Kidney tubule cell (primary cell): ENCODE measurements at places on chromosomes 4 and X.

DNA sequence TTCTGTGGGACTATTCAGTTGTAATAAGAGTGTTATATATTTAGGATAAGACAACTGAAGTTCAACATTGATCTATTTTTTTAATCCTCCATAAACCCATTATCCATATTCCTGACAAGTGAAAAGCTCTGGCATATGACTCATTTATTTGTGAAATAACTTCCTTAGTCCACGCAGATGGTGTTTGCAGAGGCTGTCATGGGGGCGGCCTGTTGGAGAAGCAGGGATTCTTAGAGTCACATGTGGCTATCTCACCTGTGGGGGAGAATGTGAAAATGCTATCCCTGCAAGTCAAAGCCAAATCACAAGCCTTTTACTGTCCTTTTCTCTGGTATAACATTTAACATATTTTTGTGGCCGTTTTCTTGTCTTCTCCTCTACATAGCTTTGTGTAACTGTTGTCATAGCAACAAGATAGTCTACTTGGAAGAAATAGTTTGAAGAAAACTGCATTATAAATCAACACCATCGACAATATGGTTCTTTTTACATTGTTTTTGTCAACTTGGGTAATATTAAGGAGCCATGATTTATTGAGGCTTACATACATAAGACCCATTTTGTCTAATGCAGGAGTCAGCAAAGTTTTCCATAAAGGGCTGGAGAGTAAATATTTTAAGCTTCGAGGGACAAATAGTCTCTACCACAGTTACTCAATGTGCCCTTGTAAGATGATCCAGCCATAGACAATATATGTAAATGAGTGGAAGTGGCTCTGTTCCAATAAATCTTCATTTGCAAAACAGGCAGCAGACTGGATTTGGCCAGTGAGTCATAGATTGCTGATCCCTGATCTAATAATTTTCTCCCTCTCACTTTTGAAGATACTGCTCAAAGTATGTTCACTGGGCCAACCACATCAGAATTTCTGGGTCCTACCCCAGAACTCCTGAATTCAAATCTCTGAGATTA lies 395.0 kb downstream of the DTHD1 start:
- DNase-seq: peak; percentile 6

DNA sequence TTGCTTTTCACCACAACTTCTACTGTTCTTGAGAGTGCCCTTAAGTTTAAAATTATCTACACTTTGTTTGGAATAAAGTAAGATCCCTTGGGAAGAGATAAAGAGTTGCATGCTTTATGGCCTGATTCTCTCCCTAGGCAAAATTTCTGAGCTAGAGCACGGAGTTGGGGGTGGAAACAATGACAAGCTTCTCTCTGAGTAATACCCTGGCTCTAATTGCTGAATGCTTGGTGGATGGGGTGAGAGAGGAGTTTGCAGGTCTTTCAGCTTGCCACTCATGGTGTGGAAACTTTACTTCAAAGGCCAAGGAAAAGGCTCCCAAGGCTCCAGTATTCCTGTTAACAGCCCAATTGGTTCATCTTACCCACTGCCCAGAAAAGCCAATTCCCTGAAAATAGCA lies 26.1 kb upstream of the PRDM8 start:
- no peak for DNase-seq

DNA sequence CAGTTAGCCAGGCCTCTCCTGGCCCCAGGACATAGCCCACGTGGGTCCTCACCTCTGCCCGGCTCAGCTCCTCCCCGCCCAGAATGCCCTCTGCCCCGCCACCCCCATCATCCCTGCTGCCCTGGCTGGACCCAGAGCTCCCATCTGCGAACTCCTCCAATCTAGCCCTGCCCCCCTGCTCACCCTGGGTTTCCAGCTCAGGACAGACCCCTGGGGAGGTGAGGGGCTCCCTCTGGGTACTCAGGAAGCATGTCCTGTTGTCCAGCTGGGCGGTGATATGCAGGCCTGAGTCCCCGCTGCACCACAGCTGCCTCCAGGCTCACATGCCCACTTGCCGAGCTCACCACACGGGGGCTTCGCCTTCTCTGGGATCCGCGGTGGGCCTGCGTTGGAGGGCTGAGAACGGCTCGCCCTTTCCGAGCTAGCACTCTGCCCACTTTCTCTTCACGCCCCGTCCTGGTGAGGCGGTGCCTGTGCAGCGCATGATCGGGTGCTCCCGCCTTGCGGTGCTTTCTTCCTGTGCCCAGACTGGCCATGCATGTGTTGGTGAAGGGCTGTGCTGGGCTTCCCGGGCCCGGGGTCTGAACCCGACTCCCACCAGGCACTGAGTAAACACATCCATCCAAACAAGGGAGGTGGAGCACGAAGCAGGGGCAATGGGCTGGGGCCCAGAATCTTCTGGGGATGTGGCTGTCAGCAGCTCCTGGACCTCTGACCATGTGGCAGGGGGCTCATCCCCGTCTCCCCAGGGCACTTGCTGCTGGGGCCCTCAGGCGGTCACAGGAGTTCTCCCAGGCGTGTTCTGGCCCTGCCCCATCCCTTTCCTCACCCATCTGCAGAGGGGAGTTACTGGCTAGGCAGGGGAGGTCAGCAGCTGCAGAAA lies 74.3 kb downstream of the RGS12 start:
- peak; percentile 2 for DNase-seq

DNA sequence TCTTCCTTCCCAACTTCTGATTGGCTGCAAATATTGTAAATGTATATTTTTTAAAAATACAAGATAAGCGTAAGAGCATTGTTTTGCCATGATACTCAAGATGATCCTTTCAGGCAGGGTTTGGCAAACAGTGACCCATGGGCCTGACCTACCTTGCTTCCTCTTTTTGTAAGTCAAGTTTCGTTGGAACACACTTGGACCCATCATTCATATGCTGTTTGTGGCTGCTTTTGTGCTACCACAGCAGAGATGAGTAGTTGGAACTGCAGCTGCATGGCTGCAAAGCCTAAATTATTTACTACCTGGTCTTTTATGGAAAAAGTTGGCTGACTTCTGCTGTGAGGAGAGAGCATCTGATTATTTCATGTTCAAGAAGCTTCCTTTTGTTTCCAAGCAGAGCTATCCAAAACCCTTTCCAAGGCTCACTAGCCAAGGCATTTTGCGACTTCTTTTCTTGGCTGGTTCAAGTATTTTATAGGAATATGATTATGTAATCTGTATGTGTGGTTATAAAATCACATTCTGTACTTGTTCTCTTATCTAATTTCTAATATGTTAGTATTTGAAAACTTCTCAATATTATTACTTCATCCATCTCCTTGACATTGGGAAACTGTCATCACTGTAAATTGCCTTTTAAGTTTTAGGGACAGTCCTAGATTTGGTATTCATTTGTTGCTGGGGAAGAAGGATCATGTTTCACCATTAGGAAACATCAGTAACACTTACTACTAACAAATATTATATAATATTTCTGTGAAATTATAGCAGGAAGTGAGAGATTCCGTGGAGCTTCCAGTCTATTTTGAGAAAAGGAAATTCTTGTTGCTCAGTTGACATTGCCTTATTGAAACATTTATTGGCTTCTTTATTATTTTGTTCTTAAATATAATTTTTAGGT lies 109.2 kb downstream of the ARHGAP10 start:
- no peak for DNase-seq

GRCh38 chr4:127284236-127284635 lies 348.5 kb upstream of the INTU start:
- no peak for DNase-seq

- peak; percentile 2 for DNase-seq
These were observed 180.7 kb upstream of the ZFP42 start for GRCh38 chr4:187814737-187815465.

DNA sequence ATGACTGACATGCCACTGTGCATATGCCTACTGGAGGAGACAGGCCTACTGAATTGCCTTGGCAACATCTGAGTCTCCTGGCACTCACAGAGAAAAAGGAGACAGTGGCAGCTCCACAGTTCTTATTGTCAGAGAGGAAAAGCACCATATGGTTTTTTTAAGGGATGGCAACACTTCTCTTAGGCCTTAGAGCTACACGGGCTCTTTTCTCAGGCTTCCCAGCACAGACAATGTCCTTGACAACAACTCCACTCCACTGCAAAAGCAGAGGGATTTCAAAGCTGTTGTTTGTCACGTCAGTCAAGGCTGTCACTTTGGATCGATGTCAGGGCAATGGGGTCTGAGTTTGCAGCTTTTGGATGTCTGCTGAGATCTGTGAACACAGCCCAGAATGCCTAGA lies 4.7 kb upstream of the CLCN4 start:
- DNase-seq: no peak

- no peak for DNase-seq
These were observed 15.6 kb upstream of the TMPRSS11F start for GRCh38 chr4:68145261-68145660.

DNA sequence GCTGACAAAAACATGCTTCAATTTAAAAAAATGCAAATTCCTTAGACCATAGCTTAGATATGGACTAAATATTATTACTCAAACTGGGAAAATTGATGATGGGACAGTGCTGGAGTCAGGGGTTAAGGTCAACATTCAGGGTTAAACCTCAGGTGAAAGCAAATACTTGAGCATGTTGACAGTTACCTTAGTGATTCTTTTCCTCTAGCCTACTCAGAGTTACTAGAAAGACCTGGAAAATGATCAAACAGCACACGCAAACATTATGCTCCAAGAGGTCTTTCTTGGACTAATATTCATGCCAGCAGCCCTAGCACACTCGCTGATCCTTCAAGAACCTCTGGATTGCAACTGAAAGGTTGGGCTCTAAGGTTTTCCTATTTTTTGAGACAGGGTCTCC lies 10.8 kb downstream of the IGFBP7 start:
- no peak for DNase-seq

- no peak for DNase-seq
These were observed 242.5 kb upstream of the VCX3A start for GRCh38 chrX:6777238-6778002.

DNA sequence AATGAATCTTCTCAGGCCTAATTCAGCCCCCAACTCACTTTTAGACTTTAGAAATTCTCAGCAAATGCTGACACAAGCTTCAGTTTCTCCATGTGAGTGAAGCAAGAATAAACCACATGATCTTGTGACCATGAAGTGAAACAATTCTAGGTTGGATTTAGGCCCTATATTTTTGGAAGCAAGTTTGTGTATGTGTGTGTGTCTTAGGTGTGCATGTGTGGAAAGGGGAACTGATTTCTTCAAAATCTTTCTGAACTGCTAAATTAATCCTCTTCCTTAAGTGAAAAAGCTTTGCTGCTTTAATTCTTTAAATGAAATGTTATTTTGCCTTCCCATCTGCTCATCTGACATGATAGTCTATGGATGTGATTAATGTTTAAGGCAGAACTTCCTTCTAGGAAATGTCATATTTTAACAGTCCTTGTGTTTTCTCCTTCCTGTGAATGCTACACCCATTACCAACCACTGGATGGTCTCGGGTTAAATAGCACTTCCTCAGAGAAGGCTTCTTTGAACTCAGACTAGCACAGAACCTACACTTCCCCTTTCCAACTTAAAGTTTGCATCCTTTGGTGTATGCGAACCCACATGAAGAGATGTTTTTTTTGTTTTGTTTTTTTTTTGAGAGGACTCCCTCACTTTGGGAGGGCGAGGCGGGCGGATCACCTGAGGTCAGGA lies 1.2 kb upstream of the TMEM144 start:
- DNase-seq: no peak

- no peak for DNase-seq
These were observed 60.5 kb downstream of the TBC1D14 start for GRCh38 chr4:6969826-6970800.
